ENCODE measurements at places on chromosomes 4 and X.

DNA sequence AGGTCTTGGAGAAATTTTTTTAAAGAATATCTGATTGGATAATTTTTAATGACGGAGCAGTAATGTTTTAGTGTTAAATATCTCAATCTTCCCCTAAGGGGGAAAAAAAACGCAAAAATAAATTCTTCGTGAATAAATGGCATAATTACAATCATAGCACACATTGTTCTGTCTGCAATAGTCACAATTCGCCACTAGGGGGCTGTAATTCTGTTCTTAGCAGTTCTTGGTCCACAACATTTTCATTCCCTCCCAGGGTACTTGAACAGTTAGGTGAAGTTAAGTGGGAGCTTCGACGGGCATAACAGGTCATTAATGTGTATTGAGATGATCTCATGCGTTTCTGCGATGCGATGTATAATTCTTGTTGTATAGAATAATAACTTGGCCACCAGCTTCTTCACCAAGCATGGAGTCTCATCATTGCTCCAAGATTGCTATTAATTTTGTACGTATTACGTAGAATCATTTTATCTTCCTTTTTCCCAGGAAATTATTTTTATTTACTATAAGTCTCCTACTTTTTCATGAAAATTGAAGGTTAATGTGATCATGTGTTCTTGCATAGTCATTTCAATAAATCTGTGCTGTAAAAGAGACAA is 27.2 kb downstream of the HTR2C start:
- DNase-seq: peak; percentile 57

GRCh38 chrX:139734996-139735395 is 27.0 kb upstream of the MCF2 start:
- no peak for DNase-seq

GRCh38 chrX:82666355-82666754 is 841.7 kb upstream of the POU3F4 start:
- DNase-seq: peak; percentile 0

GRCh38 chr4:184645904-184646610 is 3.2 kb downstream of the CASP3 start:
- DNase-seq: no peak

GRCh38 chrX:124098089-124098488 is 136.6 kb downstream of the STAG2 start:
- peak; percentile 54 for DNase-seq

DNA sequence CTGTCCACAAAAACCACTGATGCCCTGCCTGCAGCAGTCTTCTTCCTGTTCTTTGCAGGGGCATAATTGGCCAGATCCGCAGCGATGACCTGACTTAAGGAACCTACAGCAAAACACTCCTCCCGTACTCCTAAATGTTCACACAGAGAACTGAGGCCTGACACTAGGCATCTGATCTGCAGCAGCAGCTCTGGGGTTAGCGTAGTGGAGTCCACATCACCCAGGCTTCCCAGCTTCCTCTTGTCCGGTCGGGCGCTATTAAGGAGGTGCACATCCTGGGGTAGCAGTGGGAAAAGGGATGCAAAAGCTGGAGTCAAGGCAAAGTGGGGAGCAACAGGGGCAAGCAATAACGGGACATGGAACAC is 758 bp downstream of the SCFD2 start:
- peak; percentile 28 for DNase-seq

GRCh38 chr4:151099229-151099975 is at the start of gene RPS3A:
Gene RPS3A (plus strand): TSS chr4:151099628. CDS start chr4:151099653, 25 bp downstream.
- DNase-seq: peak; percentile 99

GRCh38 chr4:150664935-150665334 is 83.0 kb downstream of the MAB21L2 start:
- DNase-seq: peak; percentile 48

DNA sequence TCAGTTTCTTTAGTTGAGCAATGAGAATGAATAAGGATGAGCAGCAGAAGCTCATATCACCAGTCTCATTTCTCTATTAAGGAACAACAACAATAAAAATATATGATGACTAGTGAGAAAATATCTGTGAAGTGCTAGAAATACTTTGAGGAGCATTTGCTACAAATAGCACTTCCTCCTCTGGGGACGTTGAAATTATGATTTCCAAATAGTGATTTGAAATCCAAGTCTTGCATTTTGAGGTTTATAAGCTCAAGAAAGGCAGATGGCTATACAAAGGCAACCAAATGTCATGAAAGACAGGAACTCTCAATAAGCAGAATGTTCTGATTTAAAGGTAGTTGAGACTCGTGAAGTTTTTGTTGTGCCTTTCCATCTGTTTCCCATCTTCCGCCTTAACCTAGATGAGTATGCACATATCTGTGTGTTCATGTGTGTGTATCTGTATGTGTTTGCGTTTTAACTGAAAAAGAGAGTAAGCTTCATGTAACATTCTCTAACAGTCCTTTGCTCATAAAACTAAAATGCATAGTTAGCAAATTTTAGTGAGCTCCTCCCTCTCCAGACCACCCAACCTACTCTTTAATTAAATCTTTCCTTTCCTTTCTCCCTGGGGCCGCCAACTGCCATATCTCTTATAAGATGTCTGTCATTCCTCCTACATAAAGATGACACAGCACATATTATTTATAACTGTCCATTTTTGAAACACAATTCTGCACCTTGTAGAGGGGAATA is 222.6 kb upstream of the RASGEF1B start:
- no peak for DNase-seq

DNA sequence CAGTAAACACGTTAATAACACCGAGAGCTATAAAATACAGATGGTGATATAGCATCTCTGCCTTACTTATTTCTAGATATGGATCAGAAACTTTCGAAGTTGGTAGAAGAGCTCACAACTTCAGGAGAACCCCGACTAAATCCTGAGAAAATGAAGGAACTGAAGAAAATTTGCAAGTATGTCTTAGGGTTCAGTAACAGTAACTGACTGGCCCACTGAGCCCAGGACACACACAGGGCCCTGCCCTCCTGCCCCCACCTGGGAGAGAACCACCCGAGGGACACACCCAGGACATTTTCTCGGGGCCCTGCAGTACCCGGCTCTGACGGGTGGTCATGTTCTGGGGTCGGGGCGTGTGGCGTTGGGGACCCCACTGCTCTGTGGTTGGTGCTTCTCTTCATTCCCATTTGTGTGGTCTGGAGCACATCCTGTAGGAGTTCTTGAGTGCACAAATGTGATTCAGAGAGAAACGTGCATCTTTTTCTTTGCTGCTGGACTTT is 1.1 kb downstream of the UVSSA start:
- DNase-seq: no peak

DNA sequence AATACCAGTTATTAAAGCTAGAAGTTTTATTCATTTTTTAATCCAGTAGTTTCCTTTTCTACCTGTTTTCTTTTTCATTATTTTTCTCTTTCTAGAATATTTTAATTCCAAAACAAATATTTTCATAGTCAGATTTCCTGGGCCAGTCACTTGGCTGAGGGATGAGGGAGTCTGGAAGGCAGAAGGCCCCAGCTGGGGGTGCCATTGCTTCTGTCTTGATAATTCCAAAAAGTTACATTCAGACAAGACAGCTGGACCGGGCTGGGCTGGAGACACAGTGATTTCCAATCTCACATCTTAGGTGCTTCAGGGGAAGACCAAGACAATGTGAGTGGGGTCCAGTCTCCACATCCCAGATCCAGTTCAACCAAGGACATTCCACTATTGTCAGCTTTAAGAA is 263.5 kb downstream of the TMA16 start:
- no peak for DNase-seq

DNA sequence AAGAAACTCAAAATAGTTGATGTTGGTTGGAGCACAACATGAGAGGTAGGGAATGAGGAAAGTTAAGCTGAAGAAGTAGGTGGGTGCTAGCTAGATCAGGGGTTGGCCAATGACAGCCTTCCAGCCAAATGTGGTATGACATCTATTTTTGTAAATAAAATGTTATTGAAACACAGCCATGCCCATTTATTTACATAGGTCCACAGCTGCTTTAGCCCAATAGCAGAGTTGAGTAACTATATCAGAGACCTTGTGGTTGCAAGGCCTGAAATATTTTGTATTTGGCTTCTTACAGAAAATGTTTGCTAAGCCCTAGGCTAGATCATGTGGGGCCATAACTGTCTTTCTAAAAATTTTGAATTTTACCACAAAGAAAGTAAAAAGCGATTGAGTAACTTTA is 234.9 kb upstream of the CTSO start:
- no peak for DNase-seq

GRCh38 chr4:107870916-107871786 is 46.4 kb downstream of the SGMS2 start:
- peak; percentile 52 for DNase-seq

- no peak for DNase-seq
Observed at GRCh38 chr4:174461466-174462106, 60.7 kb downstream of the HPGD start.

GRCh38 chrX:136390921-136391320 is 90.2 kb downstream of the ADGRG4 start:
- no peak for DNase-seq

DNA sequence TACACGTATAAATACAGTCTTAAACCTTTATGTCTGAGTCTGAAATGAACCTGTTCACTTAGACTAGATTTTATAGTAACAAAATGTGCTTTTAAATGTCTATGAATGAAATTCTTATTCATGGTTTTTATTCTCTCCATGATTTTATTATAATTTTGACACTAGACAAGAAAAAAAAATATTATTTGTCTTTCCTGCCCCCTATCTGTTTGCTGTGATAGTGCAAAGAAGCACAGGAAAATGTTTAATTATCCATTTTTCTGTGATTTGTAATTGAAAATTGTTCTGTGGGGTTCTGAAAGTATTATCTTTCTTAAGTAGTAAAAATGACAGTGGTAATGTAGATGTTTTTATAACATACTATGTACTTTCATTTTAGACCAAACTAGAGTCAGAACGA is 52.0 kb downstream of the INTS6L start:
- DNase-seq: peak; percentile 7

DNA sequence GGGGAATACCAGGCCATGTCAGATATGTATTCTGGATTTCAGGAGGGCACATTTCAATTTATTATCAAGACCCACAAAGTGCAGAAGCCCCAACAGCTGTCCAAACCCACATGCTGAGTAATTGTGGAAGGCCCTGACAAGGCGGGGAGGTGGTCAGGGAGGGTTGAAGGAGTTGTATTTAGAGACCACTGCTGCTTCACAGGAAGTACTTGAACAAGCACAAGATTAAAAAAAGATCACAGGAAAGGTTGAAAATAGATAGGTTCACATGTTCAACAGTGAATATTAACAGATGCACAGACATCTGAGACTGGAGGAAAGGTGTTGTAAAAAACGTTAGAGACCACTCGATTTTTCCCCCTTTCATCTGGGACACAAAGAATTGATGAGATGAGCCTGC is 17.9 kb downstream of the ATP8A1 start:
- DNase-seq: no peak

DNA sequence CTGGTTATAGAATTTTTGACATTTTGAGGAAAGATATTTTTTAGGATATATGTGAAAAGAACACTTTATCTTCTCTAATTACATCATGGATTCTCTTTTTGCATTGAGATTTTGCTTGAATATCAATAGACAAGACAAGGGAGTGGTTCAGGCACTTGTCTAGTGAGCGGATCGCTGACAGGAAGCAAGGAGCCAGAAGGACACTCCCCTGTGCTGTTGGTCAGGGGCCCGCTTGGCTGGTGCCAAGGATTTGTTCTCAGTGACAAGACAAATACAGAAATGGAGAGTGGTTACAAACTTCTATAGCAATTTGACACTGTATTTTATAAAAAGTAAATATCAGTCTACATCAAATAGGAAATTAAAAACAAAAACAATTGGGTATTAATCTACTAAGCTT is 60.0 kb downstream of the SLC9B1 start:
- no peak for DNase-seq

GRCh38 chr4:90084967-90085295 is 42.3 kb upstream of the CCSER1 start:
- DNase-seq: no peak

GRCh38 chrX:154010330-154011087 is 9.2 kb downstream of the IRAK1 start:
- peak; percentile 64 for DNase-seq

DNA sequence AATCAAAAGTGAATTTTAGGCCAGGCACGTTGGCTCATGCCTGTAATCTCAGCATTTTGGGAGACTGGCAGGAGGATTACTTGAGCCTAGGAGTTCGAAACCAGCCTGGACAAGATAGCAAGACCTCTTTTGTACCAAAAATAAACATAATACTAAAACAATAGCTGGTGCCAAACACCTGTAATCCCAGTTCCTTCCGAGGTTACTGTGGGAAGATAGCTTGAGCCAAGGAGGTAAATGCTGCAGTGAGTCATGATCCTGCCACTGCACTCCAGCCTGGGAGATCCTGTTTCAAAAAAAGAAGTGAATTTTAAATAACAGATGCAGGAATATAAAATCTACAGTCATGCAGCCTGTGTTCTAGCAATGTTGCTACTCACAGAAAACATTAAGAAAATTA is 488.3 kb downstream of the PPARGC1A start:
- DNase-seq: no peak

DNA sequence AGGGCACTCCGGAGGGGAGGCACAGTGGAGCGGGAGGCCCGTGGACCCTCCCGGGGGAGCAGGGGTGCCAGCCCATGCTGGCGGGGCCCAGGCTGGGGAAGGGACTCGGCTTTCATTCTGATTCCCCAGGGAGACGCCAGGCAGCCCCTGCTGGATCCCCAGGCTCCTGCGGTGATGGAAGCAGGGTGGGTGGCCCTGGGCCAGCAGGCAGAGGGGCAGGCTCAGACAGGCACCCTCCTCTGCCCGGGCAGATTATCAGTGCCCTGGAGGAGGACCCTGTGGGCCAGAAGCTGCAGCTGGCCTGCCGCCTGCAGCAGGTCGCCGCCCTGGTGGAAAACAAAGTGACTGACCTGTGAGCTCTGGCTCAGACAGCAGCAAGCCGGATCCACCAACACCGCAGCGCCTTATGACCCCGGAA is 2.1 kb upstream of the SRPK3 start:
- DNase-seq: no peak

GRCh38 chr4:79561751-79562150 is 153.7 kb upstream of the GK2 start:
- DNase-seq: no peak

- DNase-seq: no peak
Observed at GRCh38 chr4:28358606-28359005, 1498.0 kb downstream of the STIM2 start.

DNA sequence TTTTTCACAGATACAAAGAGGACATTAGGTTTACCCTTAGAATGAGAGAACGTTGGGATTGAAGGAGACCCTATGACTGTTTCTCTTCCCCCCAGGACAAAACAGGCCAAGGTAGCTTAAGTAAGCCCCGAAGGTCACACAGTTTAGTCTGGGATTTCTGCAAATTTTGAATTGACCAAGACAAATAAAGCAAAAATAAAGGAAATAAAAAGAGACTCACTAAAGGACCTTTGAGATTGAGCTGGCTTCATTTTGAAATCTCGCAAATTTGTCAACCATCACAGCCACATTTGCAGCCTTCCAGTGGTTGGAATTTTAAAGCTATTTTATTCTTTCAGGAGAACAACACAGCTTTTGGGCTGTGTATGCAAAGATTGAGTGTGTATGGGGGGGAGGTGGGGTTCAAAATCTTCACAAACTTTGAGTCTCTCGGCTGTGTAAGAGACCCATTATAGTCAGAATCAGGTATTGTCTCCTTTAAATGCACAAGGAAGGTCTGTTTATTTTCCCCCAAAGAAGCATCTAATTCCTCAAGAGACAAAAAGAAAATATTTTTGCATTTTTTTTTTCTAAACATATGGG is 4.2 kb downstream of the TMSB4X start:
- no peak for DNase-seq
